ENCODE measurements at places on chromosomes 16 and 17. TPM values are rescaled to one million over a fixed set of nuclear protein-coding genes. Genes with fewer than 3 reads are reported as not detected.

The TP53 gene
- total RNA-seq, result 33.9 TPM

The HSF4 gene
- 64.4 TPM for total RNA-seq

The CES3 gene
- total RNA-seq, result 264 TPM

The TPPP3 gene
- total RNA-seq, result 4.8 TPM

The ZP2 gene
- total RNA-seq, result not detected

The PIK3R5 gene
- total RNA-seq, result 2.7 TPM

The LPO gene
- not detected for total RNA-seq

The MMD gene
- 10.3 TPM for total RNA-seq

The PIMREG gene
- total RNA-seq, result 0.95 TPM

The HS3ST6 gene
- 2.6 TPM for total RNA-seq

The SEPTIN12 gene
- total RNA-seq, result not detected

The DOC2A gene
- total RNA-seq, result 5.2 TPM

All from mucosa of descending colon (tissue), 3 donors.